ENCODE measurements at places on chromosomes 2 and 18.

DNA sequence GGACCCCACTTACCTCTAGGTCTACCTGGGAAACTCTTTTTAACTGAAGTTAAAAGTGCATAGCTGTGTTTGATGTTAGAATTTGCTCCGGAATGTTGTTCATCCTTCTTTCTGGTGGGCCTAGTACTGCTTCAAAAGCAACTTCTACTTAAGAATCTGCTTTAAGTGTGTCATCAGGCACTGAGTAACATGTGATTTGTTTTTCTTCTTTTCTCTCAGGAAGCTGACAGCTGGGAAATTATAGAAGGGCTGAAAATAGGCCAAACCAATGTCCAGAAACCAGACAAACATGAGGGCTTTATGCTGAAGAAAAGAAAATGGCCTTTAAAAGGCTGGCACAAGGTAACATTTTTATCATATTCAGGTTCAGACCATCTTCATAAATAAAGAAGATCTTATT, 122.9 kb downstream of the PRKRA start:
- no peak for DNase-seq

DNA sequence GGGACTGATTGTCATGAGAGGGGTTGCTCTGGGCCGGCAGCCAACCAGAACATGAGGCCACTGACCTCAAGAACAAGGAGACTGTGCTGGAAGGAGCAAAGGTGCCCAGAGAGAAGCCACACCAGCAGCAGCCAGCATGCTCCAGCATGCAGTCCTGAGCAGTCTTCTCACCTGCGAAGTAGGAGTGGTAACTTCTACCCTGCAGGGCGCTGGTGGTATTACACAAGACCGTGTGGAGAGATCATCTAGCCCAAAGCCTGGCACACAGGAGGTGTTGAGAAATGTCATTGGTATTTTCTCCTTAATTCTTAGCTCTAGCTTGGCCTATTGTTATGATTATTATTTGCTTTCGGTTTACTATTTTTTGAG, 132.7 kb downstream of the TSN start:
- no peak for DNase-seq

DNA sequence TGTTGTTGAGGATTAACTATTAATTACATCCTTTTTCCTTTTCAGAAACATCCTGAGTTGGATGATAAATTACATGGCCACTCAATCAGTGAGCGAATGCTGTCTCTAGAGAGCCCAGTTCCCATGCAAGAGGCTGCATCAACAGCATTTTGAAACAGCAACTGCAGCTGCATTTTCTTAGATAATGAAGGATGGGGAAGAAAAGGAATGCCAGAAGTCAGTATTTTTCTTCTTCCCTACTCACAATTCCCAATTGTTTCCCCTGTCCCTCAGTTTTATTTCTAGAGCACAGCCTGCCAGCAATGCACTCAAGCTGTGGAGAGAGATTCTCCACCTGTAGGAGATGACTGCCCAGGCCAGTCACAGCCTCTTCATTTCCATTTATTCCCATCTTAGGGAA, 6.9 kb downstream of the SCN7A start:
- no peak for DNase-seq

DNA sequence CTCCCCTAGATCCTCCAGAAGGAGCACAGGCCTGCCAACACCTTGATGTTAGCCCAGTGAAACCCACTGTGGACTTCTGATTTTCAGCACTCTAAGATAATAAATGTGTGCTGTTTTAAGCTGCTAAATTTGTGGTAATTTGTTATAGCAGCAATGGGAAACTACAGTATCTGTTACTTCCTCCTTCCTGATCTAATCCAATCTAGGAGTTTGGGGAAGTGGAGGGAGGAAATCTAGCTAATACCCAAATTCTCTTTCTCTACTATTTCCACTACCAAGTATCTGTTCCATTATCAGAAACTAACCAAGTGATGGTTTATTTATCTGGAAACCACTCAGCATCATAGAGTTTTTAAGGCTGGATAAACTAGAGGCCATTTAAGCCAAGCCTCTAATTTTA, 64.9 kb downstream of the AFF3 start:
- no peak for DNase-seq

- no peak for DNase-seq
Observed at GRCh38 chr2:231111987-231112386, 12.9 kb downstream of the HTR2B start.

DNA sequence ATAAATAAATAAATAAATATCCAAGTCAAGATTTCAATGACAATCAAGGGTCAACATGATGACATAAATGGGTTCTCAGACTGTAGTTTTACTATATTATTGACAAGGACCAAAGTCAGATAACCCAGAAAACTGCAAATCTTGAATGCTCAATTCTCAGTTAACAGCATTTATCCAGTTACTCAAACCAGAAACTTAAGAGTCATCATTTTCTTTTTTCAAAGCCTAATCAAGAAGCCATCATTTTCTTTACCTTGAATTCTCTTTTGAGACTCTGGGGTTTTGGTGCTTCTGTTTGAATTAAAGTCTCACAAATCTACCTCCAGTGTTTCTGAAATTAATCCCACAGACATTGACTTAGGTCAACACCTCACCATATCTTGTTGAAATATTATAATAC, 14.1 kb downstream of the TRMT61B start:
- no peak for DNase-seq

DNA sequence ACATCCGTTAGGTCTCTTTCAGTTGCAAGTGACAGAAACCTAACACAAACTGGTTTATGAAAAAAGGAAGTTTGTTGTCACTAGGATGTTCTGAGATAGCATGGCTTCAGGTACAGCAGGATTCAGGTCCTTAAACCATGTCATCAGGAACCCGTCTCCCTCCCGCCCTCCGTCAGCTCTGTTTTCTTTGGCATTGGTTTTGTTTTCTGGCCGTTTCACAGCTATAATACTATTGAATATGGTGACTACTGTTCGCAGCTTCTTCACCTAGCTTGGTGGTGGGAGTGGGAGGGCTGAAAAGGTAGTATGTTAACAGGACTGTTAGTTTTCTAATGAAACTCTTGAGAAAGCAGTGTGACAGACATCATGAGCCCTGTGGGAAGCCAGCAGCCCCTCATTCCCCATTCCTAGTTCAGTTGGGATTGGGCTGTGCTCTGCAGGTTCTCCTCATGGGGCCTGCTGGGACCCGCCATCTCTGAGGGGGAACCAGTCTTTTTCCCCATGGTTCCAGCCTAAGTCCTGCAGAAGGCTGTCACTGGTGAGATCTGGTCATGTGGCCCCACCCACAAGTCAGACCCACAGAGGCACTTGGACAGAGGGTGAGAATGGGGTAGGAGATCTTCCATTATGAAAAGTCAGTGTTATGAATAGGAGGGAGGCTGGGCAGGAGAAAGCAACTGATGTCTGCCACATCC, 12.1 kb downstream of the PTMA start:
- no peak for DNase-seq

GRCh38 chr18:74734013-74734444, 136.4 kb downstream of the ZNF407 start:
- no peak for DNase-seq

DNA sequence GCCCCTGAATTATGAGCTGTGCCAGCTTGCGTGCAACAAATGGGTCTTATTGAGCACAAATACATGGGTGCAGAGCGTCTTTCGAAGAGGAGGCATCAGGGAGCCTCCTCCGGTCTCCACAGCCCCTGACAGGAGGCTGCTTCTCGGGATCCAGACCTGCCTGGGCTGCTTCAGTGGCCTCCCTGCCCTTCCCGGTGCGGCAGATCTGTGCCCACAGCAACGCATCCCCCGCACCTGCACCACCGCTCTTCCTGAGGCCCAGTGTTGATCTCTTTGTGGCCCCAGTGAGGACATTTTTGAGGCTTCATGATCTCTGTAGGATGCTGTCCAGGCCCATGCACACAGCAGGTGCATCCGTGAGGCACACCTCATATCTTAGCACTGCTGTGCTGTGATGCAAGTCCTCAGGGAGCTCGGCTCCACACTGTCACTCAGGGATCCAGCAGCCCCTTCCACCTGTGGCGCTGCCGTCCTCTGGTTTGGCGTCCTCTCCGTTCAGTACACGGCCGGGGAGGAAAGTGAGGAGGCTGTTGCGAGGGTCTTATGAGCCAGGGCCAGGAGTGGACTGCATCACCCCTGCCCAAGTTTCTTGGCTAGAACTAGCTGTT, 17.4 kb downstream of the RTP5 start:
- no peak for DNase-seq

- no peak for DNase-seq
Observed at GRCh38 chr2:4246364-4247131, 543.2 kb downstream of the DCDC2C start.

GRCh38 chr2:74097574-74097973, 50.1 kb downstream of the BOLA3 start:
- no peak for DNase-seq

DNA sequence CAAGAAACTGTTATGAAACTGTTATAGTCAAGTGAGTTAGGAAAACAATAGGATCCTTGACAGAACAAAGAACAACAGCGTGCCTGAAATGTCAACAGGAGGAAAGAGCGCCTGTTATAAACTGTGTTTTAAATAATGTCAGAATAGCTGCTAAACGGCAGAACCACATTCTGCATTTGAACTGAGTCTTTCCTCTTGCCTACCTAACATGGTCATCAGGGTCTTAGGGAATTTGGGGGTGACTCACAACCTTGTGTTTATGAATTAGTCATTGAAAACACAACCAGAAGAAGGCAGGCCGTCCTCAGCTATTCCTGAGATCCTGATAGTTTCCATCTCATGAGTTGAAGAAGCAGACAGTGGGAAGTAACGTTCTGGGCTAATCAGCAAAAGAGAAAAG, 222.0 kb upstream of the FN1 start:
- DNase-seq = no peak

GRCh38 chr18:37717098-37717497, 151.5 kb upstream of the CELF4 start:
- no peak for DNase-seq

- DNase-seq = no peak
Observed at GRCh38 chr18:68985172-68985820, 187.4 kb downstream of the CCDC102B start.

DNA sequence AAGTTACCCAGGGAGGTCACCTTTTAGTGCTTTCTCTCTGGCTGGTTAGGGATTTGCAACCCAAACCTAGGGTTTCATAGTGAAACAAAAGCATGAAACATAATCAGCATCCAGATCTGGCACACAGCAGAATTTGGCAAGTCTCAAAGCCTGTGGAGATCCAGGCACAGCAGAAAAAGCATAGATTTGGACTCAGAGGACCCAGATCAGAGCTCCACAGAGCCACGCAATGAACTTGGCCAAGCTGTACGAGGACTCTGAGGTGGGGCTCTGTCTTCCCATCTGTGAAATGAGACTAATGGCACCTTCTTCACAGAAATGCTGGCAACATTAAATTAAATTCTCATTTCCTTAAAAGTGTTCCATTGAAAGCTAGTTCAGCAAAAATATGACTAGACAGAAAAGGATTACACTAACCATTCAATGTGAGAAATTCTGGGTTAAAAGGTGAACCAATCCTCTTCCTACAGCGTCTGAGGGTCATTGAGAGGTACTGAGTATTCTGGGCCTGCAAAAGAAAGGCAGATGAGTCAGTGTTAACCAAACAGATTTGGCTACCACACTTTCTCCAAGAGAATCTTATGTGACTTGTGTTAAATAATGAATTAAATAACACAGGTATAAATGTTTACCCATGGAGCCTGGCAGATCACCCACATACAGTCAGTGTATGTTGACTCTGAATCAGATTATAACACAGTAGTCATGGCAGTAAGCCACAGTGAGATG, 266.3 kb downstream of the MREG start:
- no peak for DNase-seq

DNA sequence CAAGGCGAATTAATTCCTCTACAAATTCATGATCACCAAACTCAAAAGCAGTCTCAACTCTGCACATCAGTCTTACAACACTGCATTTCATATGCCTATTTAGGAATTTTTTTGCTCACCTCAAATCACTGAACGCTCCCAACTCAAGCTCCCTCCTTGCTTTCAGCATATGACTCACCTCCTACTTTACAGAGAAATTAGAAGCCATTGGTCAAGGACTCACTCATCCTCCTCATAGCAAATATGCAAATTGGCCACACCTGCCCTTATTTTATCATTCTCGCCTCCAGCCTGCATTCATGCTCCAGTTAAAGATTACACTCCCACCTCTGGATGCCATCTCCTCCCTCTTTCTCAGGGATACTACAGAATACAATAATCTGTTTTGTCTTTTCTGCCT, 148.8 kb downstream of the MBD2 start:
- no peak for DNase-seq

DNA sequence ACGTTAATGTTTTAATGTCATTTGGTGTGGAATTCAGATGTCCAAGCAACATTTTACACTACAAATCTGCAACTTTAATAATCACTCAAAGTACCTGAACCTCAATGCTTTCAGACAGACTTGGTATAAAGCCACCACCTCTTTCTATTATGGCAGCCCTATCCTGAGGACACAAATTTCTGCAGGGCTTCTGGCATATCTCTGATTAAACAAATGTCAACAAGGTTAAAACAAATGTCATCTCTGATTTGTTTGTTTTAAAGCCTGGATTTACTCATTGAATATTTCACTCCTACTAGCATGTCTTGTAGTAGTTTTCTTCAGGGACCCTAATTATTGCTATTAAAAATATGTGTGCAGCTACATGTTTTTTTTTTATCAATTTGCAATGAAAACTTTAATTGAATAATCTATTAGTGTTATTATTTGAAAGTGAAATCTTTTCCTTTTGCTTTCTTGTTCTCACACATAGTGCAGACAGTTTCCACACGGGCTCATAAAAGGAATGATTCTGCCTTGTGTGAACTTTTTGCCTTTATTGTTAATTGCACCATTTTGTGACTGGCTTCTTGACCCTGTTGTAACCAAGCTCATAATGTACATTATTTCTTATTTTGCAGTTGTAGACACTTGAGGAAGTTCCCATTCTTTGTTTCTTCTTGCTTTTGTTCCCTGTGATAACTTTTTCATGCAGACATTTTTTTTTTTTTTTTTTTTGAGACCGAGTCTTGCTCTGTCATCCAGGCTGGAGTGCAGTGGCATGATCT, 30.1 kb downstream of the IL37 start:
- no peak for DNase-seq

DNA sequence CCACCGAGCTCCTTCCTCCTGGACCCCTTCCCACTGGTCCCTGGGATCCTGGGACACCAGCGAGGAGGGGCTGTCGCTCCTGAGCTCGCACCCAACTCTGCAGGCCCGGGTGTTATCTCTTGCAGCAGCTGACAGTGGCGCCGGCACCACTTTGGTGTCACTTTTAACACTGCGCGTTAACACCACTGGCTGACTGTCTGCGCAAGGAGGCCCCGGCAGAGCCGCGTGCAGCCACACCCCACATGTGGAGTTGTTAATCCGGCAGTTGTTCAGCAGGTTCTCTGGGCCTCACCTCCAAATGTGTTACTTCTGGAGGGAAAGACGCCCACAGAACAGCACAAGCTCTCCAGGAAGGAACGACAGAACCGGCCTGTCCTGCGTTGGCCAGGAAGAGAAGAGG, 155.0 kb upstream of the GLI2 start:
- no peak for DNase-seq
